ENCODE measurements at places on chromosomes 11 and 22.

- no peak for DNase-seq
Observed at GRCh38 chr11:66915046-66915832, 42.9 kb downstream of the PC start.

DNA sequence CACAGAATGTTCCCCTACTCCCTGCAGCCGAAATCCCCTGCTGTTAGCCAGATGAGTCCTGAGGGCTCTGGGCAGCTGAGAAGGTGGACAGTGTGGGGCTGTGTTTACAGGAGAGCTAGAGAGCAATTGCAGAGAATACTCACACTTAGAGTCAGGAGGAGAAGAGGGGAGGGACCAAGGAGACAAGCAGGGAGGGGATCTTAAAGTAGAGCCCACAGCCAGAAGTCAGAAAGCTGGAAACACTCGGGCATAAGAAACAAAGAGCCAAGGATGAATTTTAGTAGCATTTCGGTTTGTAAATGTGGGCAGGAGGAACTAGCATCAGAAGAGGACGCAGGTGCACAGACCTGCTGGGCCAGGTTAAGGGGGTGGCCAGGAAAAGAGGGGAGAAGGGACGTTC lies 1435.9 kb downstream of the BRD1 start:
- DNase-seq, result no peak

DNA sequence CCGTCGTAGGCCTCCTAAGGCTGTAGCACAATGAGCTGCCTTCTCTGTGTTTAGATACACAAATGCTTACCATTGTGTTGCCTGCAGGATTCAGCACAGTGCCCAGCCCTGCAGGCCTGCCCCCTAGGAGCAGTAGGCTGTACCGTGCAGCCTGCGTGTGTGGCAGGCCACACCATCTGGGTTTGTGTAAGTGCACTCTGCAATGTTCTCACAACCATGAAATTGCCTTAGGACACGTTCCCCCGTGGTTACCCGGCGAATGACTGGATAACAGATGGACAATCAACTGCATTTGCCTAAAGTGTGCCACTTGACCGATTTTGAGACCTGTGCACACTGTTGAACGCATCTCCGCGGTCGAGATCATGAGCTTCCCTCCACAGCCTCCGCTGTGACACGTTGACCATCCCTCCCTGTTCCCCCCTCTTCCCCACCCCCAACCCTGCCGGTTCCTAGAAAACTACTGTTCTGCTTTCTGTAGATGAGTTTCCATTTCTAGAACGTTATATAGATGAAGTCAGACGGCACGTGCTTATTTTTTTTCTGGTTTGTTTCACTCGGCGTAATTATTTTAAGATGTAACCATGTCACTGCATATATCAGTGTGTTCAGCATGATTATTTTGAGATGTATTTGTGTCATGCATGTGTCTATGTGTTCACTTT lies 22.2 kb upstream of the CTSD start:
- DNase-seq, result peak; percentile 1

DNA sequence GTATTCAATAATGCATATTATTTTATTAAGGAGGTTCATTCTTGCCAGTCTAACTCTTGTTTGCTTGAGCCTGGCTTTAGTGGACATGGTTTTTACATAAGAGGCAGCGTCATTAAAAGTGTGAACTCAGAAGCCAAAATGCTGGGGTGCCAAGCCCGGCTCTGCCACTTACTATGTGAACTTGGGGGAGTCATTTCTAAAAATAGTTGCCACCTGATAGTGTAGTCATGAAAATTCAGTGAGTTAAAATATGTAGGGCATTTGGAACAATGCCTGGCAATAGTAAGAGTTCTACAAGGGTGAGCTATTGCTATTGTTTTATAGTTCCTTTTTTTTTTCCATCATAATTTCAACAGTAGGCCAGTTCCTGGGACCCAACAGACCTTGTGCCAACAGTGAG lies 49.9 kb downstream of the TENM4 start:
- DNase-seq, result no peak

- peak; percentile 84 for DNase-seq
Observed at GRCh38 chr22:50341977-50342650, 1.0 kb upstream of the PPP6R2 start.

DNA sequence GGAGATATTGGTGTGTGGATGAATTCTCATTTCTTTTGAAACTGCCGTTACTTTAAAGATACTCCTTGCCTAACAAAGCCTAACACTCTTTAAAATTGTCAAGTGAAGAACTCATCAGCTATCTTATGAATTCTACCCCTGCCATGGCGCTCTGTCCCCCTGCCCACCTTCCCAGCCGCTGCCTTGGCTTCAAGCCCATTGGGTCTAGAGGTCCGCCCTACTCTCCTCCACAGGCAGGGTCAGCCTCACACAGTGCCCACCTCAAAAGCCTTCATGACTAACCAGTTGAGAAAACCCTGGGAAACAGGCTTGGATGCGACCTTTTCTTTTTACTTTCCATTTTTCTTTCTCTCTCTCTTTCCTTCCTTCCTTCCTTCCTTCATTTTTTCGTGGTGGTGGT lies 128.6 kb downstream of the RRAS2 start:
- no peak for DNase-seq

- DNase-seq, result peak; percentile 78
Observed at GRCh38 chr11:125514336-125515101, 18.5 kb upstream of the FEZ1 start.

GRCh38 chr11:69705901-69706787 lies 2.3 kb upstream of the FGF19 start:
- DNase-seq, result no peak

DNA sequence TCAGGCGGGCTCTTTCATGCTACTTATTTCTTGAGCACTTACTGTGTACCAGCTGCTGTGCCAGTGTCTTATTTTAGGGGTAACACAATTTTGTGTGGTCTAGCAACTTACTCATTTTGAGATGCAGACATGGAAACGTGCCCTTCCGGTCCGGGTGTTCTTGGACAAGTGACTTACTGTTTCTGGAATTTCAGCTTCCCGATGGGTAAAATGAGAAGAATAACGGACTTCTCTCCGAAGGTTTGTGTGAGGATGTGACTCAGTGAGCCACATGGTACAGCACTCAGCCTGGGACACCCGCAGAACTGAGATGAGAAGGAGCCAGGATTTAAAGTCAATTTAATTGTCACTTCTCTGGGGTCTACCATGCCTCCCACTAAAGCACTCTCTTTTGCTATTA lies 114.5 kb upstream of the SYT13 start:
- no peak for DNase-seq

DNA sequence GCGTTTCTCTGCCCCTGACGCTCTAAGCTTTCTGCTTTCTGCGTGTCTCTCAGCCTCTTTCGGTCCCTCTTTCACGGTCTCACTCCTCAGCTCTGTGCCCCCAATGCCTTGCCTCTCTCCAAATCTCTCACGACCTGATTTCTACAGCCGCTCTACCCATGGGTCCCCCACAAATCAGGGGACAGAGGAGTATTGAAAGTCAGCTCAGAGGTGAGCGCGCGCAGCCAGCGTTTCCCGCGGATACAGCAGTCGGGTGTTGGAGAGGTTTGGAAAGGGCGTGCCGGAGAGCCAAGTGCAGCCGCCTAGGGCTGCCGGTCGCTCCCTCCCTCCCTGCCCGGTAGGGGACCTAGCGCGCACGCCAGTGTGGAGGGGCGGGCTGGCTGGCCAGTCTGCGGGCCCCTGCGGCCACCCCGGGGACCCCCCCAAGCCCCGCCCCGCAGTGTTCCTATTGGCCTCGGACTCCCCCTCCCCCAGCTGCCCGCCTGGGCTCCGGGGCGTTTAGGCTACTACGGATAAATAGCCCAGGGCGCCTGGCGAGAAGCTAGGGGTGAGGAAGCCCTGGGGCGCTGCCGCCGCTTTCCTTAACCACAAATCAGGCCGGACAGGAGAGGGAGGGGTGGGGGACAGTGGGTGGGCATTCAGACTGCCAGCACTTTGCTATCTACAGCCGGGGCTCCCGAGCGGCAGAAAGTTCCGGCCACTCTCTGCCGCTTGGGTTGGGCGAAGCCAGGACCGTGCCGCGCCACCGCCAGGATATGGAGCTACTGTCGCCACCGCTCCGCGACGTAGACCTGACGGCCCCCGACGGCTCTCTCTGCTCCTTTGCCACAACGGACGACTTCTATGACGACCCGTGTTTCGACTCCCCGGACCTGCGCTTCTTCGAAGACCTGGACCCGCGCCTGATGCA lies at the start of gene MYOD1:
MYOD1 (plus strand) TSS at position 544 of the 910 bp plus-strand sequence; CDS start at position 756, 212 bp downstream.
- no peak for DNase-seq

GRCh38 chr11:68008381-68009337 lies 1.5 kb upstream of the ALDH3B1 start:
- DNase-seq, result peak; percentile 23

DNA sequence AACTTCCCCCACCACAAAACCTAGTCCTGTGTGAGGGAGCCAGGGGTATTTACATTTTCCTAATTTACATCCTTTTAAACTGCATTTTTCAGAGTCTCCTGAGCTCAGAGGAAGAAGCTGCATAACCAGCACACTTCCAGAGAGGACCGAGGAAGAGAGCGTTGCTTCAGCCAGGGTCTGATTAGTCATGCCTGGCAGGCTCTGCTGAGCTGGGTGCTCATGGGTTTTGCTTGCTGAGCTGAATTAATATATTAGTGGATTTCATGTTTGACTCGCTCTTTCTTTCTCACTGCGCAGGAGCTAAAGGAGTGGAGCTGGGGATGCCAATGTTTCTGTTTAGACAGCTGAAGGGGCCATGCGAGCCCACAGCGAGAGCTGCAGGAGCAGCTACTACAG lies 539.3 kb upstream of the B3GAT1 start:
- DNase-seq, result no peak

GRCh38 chr22:37623075-37624016 lies 14.7 kb downstream of the GGA1 start:
- DNase-seq, result peak; percentile 87

DNA sequence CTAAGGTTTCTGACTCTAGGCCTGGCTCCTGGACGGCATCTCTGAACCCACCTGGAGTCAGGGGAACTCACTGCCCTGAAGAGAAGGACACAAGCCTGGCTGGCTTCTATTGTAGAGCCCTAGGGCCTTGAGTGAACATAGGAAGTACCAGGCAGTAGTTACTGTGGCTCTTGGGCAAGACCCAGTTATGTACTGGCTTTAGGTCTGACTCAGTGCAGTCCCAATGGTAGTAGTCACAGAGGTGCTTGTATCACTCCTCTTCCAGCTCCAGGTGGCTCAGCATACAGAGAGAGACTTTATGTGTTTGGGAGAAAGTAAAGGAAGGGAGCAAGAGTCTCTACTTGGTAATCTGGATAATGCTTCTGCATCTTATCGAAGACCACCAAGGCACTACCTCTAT lies 13.9 kb upstream of the PAK1 start:
- no peak for DNase-seq

DNA sequence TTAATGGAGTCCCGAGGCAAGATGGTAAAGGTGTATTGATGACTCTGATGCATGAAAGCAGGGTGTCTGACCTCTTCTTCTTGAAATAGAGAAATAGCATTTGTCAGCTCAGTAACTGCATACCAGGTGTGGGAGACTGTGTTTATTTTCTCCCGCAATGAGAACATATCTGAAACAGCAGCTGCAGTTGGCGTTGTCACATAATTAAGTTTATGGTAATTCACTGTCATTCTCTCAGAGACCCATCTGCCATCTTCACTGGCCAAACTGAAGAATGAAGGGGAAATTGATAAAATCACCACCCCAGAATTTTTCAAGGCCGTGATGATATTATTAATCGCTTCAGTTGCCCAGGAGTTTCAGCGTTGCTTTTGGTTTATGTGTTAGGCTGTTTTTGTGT lies 20.1 kb upstream of the MCHR1 start:
- DNase-seq, result no peak

DNA sequence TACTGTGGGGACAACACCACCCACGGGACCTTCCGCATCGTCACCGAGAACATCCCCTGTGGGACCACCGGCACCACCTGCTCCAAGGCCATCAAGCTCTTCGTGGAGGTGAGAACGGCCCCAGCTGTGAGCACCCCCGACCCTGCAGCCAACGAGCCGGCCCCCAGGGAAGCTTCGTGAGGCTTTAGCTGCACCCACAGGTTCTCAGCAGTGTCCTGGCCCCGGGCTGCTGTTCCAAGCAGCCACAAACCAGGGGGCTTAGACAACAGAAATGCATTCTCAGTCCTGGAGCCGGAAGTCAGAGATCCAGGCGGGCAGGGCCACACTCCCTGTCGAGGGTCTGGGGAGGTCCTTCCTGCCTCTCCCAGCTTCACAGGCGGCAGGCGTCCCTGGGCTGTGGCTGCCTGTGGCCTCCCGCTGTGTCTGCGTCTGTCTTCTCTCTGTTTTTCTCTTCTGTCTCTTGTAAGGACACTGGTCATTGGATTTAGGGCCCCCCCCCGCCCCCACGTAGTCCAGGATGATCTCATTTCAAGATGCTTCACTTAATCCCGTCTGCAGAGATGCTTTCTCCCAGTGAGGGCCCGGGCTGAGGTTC lies 12.5 kb downstream of the MUC5B start:
- DNase-seq, result peak; percentile 9

GRCh38 chr11:35056391-35057093 lies 82.4 kb upstream of the CD44 start:
- DNase-seq, result no peak

GRCh38 chr22:32123657-32124056 lies 35.4 kb downstream of the C22orf42 start:
- no peak for DNase-seq

GRCh38 chr11:134538742-134539141 lies 126.7 kb upstream of the B3GAT1 start:
- no peak for DNase-seq

- no peak for DNase-seq
Observed at GRCh38 chr22:17336061-17336460, 33.2 kb upstream of the CECR2 start.

- no peak for DNase-seq
Observed at GRCh38 chr11:27060816-27061460, 20.3 kb downstream of the BBOX1 start.

- DNase-seq, result no peak
Observed at GRCh38 chr22:47515384-47516125, 753.1 kb downstream of the TBC1D22A start.

DNA sequence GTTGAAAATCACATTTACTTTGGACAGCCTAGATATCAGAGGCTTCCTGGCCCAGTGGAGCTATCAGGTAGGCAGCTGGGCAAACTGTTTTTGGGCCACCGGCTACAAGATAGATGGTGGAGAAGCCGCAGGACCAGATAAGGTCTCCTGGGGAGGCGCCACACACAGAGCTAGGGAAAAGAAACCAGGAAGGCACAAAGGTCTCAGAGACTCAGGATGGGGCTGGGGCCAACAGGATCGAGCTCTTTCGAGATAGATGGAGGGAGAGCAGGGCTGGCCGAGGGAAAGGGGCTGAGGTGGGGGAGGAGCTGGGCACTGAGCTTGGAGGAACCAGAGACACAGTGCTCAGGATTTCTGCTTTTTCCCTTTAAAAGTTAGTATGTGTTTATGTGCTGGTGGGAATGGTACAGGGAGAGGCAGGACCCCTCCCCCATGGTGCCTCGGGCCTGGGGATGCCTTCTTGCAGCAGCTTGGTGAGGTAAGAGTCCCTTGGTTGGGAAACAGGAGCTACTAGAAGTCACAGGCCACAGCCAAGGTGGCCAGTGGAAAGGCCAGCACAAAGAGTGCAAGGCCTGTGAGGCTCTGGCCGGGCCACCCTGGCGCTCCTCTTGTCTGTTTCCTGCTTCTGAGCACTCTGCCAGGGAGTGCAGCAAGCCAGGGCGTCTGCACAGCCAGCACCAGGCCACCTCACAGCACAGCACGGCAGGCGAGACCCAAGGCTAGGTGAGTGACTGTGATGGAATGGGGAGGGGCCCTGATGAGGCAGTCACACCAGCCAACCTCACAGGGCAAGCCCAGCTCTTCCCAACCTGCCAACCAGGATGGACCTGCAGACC lies 11.5 kb upstream of the NAP1L4 start:
- no peak for DNase-seq

GRCh38 chr11:1772270-1773130 lies 8.8 kb upstream of the CTSD start:
- DNase-seq, result no peak

Measured in CD8-positive, alpha-beta T cell (primary cell).